Activated gamma-delta T cell (primary cell): ENCODE measurements at places on chromosomes 16 and 17.

DNA sequence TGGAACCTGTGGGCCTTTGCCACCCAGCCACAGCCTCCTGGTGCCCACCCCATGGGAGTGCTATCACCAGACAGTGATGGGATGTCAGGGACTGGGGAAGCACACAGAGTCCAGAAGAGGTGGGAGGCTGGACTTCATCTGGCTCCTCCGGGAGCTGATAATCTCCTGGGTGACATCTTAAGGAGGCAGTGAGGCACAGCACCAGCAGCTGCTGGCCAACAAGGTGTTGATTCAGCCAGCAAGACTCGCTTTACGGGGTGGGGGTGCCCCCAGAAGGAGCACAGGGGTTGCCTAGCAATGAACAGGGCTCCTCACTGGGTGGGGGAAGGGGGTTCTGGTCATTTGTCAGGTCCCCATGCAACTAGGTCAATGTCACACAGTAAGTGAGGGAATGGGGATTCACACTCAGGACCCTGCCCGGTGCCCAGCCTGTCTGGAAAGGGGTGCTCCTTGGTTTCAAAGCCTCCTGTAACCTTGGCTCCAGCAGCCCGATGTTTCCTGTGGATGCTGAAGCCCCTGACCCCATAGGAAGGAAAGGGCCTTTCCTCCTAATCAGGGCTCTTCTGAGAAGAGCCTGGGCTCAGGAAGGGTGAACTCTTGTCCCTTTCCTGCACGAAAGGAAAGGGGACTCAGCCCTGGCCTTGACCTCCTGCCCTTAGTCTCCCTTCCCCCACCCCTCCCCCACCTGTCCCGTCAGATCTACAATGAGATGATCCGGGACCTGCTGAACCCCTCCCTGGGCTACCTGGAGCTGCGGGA is 17.7 kb downstream of the KIF19 start:
- no peak for DNase-seq

- DNase-seq = no peak
These were observed 405.5 kb downstream of the TMEM114 start for GRCh38 chr16:8184854-8185253.

DNA sequence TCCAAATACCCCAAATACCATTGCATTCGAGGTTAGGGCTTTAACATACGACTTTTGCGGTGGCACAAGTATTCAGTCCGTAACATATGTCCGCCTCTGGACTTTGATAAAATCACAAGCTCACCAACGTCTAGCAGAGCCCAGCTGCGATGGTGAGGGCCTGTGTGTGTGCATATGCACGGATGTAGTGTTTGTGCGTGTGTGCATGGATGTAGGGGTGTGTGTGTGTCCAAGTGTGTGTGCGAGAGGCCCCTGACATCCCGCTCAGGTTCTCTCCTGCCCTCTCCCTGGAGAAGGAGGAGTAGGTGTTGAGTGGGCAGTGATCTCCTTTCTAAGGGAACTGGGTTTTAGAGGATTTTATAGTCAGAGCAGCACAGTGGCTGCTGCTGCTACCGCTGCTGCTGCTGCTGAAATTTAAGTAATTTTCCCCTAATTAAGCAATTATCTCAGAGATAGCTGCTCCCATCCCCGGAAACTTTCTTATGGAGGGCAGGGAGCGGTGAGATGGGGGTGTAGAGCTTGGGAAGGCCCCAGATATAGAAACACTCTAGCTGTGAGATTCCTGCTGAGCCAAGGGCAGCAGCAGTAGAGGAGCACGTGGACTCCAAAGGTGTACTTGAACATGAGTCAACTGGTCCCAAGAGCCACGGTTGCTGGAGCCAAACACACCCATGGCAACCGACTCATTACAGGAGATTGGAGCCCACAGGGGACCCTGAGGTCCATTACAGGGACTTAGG is 121.7 kb upstream of the SDK2 start:
- no peak for DNase-seq

GRCh38 chr17:32763855-32764439 is 113.0 kb downstream of the MYO1D start:
- no peak for DNase-seq

DNA sequence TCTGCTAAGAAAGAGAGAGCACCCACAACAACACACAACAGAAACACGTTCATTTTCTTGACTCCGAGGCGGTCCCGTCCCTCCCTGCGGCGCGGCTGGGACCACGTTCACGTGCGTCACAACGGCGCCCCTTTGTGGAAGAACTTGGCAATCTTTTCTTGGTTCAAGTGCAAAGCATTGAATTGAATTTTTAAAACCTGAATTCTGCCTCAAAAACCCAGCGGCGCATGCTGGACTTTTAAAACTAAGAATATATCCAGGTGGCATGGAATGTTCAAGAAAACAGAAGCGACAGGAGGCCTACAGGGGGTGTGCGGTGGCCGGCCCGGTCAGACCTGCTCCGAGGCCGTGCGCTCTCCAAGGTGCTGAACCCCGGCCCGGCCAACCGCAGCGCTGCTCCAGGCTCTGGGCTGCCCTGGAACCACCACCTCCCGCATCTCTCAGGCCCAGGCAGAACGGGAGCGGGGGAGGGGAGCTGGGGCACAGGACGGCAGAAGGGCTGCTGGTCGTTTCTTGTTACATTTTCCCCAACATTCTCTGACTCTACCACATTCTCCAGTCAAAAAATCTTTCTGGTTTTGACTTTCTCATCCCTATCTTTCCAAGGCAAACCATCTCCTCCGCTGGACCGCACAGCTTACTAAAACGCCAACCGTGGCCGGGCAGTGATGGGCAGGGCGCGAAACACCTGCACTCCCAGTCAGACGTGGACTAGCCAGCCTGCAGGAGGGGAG is 3.4 kb upstream of the HEXD start:
- DNase-seq = peak; percentile 27

- no peak for DNase-seq
These were observed 47.3 kb downstream of the RPH3AL start for GRCh38 chr17:305090-305976.

- no peak for DNase-seq
These were observed 2.0 kb downstream of the GRIN2A start for GRCh38 chr16:10180042-10180770.

GRCh38 chr17:70622368-70623260 is 453.3 kb downstream of the KCNJ2 start:
- DNase-seq = no peak

GRCh38 chr16:15925631-15926030 is 23.8 kb upstream of the ABCC1 start:
- no peak for DNase-seq

DNA sequence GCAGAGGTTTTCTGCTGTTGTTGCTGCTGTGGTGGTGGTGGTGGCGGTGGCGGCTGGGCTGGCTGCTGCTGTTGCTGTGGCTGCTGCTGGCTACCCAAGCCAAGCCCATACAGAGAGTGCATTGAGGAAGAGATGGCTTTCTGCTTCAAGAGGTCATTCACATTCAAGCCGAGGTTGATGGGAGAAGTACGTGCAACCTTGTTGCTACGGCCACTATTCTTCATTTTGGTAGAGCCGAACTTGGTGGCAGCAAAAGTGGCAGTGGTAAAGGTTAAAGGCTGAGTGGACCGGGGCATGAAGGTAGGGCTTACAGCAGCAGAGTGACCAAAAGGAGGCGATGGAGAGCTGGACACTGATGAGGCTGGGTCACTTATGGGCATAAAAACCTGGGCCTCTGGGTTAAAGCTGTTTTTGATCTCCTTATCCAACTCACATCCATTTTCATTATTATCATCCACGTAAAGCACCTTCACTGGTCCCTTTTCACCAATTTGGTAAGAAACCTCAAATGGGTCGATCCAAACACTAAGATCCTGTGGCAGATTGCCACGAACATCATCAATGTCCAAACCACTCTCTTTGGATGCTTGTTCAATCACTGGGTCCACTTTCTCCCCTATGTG is 2.8 kb downstream of the TOB1 start:
- no peak for DNase-seq

DNA sequence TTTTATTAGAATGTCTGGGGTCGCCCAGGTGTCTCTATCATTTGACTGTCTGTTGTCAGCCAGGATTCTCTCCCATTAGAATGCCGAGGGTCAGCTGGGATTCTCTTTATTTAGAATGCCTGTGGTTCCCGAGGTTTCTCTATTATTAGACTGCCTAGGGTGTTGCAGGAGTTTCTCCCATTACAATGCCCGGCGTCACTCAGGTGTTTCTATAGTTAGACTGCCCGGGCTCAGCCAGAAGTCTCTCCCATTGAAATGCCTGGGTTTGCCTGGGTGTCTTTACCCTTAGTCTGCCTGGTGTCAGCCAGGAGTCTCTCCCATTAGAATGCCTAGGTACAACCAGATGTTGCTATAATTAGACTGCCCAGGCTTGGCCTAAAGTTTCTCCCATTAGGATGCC is 2252.0 kb downstream of the TP53TG3F start:
- DNase-seq = no peak

DNA sequence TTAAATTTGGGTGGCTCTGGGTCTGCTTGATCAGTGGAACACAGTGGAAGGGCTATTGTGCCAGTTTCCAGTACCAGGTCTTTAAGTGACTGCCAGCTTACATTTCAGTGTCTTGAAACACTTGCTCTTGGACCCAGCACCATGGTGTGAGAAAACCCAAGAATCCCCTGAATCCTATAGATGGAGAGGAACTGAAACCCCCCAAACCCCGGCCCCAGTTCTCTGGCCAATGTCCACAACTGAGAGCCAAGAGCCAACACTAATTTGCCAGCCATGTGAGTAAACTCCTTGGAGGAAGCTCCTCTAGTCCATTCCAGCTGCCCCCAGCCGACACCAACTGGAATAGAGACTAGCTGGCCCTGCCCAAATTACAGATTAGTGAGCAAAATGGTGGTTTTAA is 2.4 kb upstream of the ARL2BP start:
- DNase-seq = no peak

- no peak for DNase-seq
These were observed 162.3 kb downstream of the MSI2 start for GRCh38 chr17:57418463-57419246.

- DNase-seq = no peak
These were observed 400 bp downstream of the CCDC42 start for GRCh38 chr17:8744086-8744785.

DNA sequence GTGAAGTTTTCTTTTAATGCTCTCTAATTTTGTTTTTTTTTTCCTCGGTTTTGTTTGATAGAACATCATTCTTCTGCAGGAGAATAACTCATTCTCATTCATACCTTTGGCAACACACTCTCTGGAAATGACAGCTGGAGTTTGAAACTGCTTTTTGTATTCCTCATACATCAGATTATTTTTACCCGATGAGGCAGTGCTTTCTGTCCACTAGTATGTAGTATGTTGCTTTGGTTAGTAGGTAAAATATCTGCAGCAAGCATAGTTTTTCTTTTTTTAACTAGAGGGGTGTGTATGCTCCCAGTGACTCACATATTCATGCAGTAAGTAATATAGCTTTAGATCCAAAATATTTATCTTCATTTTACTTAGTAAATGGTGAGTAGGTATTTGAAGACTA is 6.4 kb downstream of the PRKCA start:
- no peak for DNase-seq

GRCh38 chr17:57626520-57627210 is 118.4 kb downstream of the CCDC182 start:
- DNase-seq = no peak

GRCh38 chr16:78395035-78395434 is 295.6 kb downstream of the WWOX start:
- DNase-seq = no peak

DNA sequence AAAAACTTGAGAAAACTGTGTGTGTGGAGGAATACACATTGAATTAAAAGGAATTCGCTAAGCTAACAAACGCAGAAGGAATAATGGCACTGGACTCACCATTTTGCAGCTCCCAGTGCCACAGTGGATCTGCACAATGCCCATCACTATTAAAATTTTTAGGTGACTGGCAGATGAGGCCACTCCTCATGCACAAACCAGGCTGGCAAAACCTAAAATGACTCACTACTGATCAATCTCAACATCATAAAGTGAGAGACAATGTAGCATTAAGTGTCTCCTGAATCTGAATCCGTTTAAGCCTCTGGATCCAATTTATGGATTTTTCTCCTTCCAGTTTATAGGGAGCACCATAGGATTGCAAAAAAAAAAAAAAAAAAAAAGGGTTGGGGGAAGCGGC is 20.6 kb downstream of the MYH10 start:
- no peak for DNase-seq

DNA sequence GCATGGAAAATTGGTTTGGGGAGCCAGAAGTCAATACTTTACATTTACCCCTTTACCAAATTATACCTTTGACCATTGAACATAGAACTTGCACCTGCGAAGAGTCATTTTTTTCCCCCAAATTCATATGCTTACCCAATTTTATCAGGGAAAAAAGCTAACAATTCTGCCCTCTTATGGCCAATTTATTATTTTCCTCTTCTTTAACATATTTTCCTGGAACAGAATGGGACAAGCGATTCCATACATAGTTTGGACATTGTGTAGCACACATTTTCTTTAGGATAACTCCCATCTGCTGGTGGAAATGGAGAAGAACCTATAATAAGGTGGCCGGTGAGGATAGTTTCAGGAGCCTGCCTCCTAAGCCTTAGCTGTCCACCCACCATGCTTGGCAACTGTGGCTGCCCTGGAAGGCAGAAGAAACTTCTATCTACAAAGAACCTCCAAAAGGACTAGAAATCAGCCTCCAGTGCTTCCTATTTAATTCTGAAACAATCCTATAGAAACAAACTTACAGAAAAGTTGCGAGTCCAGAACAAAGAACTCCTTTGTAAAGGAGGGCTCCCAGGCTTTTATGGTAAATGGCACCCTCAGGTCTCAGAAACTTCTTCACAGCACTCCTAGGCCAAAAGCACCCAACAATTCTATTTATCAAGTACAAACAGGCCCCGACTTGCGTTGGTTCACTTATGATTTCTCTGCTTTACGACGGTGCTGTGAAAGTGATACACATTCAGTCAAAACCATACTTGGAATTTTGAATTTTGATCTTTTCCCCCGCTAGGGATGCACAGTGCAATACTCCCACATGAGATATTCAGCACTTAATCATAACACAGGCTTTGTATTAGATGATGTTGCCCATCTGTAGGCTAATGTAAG is 64.1 kb upstream of the CACNG4 start:
- no peak for DNase-seq

DNA sequence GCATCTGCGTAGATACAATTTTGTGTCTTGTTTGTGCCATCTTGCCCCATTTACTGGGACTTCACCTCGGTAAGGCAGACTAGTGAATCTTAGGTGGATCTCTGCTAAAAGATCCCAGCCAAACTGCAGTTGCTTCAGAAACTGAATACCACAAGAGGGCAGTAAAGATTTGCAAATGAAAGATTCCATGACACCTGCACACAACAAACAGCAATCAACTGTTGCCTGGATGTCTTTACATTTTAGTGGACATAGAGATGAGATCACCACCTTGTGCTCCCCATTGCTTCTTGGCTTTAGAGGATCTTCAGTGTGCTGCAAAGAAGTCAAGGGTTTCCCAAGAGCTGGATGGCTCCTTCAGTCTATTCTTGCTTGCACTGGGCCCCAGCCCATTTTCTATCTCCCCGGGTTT is 119.2 kb upstream of the CACNG5 start:
- no peak for DNase-seq

DNA sequence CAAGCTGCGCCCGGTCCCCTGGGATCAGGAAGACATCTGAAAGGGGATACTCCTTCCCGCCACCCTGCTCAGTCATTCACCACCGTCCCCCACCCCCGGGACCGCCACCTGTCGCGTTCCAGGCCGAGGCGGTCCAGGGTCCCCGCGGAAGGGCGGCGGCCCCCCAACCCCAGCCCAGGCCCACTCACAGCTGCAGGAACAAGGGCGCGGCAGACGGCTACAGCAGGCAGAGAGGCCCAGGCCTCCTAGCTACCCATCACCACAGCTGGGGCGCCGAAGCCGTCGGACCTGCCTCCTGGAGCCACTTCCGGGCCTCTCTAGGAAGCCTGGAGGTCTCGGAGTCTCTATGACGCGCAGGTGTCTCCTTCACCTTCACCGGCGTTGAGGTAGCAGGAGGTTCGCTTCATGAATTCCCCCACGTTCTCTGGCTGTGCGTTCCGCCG is at the start of gene SDR42E1:
SDR42E1 (minus strand) TSS at position 272 of the 443 bp plus-strand sequence. CDS start 10,612 bp downstream, outside the sequence.
- DNase-seq = peak; percentile 27

GRCh38 chr17:8935191-8935590 is 30.3 kb downstream of the PIK3R5 start:
- no peak for DNase-seq
